Fibroblast of villous mesenchyme (primary cell): ENCODE measurements at places on chromosomes 5 and 9. TPM values are rescaled to one million over a fixed set of nuclear protein-coding genes. Genes with fewer than 3 reads are reported as not detected.

GRCh38 chr9:121686930-121687541 is 35.6 kb downstream of the DAB2IP start:
- DNase-seq: peak; percentile 70

GRCh38 chr9:103319979-103320378 is 324.8 kb downstream of the CYLC2 start:
- no peak for DNase-seq

CCL21 gene
- total RNA-seq: not detected in 2 replicates

PCDHB8 gene
- under 0.01 TPM in 2 replicates for total RNA-seq

NMRK1 gene
- total RNA-seq: 8.6 and 11.9 TPM in 2 replicates

GRCh38 chr5:122727112-122727541 is 47.8 kb upstream of the SNX2 start:
- DNase-seq: peak; percentile 22

SPINK6 gene
- not detected in 2 replicates for total RNA-seq

DNA sequence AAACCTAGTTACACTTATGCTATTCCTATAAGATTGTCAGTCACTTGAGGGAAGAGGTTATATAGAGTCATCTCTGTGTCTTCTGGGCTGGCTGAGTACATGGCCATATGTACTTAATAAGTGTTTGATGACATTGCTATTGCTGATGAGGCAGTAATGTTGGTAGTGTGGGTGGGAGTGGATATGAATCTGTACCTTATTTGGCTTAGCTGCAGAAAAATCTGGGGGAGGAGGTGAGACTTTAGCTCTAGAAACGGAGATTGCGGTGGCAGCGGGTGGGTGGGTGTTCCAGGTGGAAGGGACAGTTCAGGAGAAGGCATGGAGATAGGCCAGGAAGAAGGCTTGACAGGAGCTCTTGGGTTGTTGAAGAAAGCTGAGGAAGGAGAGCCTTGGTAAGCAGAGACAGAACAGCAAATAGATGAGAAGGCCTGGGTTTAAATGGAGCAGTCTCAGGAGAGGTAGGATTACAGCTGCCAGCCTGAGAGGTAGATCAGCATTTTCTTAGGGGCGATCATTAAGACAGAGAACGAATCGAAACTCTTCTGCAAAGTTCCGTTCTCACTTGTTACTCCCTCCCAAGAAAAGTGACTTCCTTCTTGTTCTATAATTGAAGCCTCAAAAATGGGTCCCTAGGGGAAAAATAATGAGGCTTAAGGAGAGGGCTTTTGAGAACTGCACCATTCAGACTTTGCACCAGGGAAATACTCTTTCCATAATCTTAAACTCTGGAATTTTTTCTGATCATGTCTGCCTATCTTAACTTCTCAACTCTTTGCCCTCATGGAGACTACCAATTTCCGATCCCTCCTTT is 160.5 kb downstream of the UNC13B start:
- DNase-seq: no peak
